ENCODE measurements at places on chromosomes 1 and 21.

GRCh38 chr1:117631359-117632160 lies 25.7 kb downstream of the TENT5C start:
- no peak for DNase-seq

DNA sequence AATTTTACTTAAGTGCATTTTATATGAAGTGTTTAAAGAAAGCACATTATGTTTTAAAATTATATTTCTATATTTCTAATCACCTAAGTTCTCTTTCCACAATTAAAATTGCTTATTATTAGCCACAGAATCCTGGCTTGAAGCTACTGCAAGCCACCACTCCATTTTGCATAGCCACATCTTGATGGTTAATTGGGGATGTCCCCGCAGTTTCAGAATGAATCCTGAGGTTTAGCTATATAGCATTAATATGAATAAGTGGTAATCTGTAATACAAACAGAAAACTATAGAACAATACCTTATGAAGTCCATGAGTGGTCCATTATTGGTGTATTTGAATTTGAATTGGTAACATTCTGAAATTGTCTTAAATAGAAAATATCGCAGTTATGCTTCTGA lies 11.6 kb upstream of the GOLPH3L start:
- no peak for DNase-seq

DNA sequence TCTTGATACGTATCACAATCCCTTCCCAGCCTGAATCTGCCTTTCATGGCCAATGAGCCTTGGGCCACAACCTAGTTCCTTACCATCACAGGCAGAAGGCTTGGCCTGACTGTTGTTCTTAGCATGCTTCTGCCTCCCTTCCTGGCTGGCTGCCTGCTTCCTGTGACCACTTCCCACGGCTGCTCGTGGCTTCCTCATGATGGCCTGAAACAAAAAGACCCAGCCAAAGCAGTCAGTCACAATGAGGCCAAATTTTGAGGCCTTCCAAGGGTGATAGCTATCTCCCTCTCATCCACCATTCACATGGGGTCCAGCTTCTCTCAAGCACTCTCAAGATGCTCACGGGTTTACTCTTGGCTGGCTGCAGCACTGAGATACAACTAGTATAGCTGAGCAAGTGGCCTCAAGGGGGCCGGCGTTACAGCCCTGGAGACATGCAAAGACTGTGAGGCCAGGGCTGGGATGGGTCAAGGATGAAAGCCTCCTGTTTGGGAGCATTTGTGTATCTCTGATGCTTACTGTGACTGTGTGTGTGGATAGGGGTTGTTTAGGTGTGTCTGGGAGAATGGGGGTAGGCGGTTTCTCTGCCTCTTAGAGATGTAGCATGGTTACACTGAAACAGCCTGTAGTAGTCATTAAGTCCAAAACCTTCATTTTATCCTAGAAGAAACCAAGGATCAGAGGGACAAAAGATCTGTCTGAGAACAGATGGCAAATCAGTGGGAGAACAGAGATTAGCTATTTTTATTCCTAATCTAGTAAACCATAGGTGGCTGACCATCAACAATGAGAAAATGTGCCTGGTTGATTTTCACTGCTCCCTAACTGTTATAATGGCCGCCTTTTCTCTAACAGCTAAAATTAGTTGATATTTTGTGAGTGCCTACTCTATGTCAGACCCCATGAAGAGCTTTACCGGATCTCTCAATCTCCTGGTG lies 5.4 kb upstream of the TOE1 start:
- no peak for DNase-seq

GRCh38 chr1:183331091-183331742 lies 87.0 kb downstream of the NMNAT2 start:
- DNase-seq, result no peak

DNA sequence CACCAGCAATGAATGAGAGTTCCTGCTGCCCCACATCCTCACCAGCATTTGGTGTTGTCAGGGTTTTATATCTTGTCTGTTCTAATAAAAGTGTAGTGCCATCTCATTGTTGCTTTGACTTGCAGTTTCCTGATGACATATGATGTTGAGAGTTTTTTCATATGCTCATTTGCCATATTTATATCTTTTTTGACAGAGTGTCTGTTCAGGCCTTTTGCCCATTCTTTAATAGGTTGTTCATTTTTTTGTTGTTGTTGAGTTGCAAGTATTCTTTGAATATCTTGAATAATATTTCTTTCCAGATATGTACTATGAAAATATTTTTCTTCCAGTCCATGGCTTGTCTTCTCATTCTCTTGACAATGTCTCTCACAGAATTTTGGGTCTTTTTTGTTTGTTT lies 111.7 kb upstream of the KCNJ15 start:
- no peak for DNase-seq

DNA sequence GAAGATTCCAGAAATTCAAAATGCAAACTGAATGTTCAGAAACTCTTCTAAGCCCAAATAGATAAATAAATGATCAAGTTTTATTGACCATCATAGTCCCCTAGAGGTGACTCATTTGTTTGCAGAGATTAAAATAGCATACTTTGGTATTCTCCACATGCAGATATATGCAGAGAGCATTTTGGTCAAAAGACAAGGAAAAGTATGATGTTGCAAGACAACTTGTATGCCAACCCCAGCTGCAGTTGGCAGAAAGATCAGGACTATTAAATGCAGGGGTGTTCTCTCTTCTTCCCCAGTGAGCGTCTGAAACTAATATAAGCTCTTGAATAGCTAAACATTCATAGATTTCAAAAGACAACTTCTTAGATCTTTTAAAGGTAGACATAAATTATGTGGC lies 404.9 kb downstream of the LTN1 start:
- no peak for DNase-seq

- no peak for DNase-seq
Observed at GRCh38 chr1:168634951-168635532, 58.6 kb downstream of the XCL1 start.

DNA sequence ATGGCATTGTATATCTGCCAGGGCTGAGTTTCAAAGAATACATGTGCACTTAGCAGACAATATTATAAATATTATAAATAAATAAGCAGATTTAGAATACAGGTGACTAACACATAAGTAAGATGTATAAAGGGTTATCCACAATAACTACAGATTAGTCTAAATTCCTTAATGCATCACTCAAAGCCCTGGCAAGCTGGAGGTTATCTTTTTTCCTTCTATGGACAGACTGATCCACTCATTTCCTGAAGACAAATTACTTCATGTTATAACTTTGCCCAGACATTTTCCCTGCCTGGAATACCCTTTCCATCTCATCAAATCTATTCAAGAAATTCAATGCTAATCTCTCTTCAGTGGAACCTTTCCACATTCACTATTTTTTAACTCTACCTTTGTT lies 38.8 kb downstream of the LUZP1 start:
- DNase-seq, result no peak

DNA sequence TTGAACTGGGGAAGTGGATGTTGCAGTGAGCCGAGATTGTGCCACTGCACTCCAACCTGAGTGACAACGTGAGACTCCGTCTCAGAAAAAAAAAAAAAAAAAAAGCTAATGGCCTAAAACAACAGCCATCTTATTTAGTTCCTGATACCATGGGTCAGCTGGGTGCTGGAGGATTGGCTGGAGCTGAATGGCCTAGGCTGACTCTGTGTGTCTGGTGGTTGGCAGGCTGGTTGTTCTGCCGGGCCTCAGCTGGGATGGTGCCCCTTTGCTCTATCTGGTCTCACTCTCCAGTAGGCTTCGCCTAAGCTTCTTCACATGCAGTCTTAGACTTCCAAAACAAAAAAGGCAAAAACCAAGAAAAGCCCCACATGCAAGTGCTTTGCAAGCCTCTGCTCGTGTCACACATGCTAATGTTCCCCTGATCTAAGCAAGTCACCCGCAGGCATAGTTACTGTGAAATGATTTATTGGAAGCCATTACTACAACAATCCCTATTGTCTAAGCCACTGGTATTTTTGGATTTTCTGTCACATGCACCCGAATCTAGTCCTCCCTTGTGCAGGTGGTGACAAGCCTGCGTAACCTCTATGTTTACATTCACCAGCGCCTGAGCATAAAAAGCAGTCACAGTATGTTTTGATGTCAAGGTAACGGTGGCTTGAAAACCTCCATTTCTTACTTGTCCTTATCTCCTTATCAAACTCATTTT lies 39.6 kb upstream of the KANK4 start:
- DNase-seq, result no peak

- no peak for DNase-seq
Observed at GRCh38 chr1:71465093-71465492, 384.3 kb upstream of the ZRANB2 start.

DNA sequence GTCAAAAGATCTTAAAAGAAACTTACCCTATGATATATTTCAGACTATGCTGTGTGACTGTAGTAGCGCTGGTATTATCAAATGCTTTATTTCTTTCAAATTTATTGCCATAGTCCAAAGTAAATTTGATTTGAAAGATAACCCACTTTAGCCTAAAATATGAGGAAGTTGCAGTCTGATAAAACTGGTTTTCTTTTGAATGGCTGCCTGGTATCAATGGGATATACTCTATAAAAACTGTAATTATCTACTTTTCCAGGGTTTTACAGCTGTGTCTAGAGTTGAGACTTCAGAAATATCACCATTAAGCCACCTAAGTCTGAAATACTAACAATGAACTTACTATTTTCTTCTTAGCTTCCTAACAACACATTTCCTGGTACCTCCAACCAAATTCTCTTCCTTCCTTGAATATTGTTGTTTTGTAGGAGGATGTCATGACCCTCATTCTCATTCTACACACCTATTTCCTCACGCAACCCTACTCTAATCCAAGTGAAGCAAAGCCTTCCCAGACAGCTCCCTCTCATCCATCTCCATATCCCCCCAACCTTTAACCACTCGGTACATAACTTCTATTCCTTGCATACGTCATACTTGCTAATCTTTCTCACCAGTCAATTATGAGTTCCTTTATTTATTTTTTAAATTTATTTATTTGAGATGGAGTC lies 17.0 kb downstream of the KDM5B start:
- no peak for DNase-seq

DNA sequence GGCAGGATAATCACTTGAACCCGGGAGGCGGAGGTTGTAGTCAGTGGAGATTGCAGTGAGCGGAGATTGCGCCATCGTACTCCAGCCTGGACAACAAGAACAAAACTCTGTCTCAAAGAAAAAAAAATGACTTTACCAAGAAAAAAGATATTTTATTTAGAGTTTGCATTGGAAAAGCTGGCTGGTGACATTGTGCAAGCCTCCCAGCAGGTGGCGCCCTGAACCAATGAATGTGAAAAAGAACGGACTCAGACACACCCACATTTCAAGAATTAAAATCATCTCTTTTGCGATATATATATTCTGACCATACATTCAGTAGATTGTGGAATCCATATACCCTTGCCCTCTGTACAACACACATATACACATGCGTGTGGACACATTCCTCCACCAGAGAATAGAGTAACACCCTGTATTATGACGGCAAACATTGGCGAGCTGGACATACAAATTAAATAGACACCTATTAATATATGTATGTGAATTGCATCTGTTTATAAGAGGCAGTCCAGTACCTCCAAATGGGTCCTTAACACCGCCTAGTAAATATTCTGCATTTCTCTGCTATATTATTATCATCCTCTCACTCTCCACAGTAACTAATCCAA lies 39.0 kb upstream of the CADM3 start:
- peak; percentile 47 for DNase-seq

GRCh38 chr1:91567583-91567982 lies 66.9 kb downstream of the CDC7 start:
- DNase-seq, result no peak

- no peak for DNase-seq
Observed at GRCh38 chr21:19999369-20000272, 998.6 kb upstream of the NCAM2 start.

GRCh38 chr1:173536223-173536622 lies 59.1 kb downstream of the PRDX6 start:
- DNase-seq, result no peak

- no peak for DNase-seq
Observed at GRCh38 chr21:16424331-16424751, 694.6 kb downstream of the USP25 start.

DNA sequence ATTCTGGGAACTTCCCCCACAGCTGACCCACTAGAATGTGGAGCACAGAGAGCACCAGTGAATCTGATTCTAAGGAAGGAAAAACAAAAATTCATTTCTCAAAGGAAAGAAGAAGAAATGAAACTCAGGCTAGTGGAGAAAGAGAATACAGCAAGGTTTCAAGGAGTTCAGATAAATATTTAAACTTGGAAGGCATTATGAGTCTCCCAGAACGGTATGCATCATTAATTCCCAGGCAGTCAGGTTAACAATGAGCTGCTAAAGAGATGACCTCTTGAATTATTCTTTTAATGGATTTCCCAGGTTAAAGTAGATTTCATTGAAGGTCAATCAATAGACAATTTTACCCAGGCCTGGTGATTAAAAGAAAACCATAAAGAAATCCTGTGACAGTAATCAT lies 103.6 kb upstream of the KAZN start:
- no peak for DNase-seq

GRCh38 chr1:246497331-246497915 lies 9.7 kb downstream of the SMYD3 start:
- no peak for DNase-seq

DNA sequence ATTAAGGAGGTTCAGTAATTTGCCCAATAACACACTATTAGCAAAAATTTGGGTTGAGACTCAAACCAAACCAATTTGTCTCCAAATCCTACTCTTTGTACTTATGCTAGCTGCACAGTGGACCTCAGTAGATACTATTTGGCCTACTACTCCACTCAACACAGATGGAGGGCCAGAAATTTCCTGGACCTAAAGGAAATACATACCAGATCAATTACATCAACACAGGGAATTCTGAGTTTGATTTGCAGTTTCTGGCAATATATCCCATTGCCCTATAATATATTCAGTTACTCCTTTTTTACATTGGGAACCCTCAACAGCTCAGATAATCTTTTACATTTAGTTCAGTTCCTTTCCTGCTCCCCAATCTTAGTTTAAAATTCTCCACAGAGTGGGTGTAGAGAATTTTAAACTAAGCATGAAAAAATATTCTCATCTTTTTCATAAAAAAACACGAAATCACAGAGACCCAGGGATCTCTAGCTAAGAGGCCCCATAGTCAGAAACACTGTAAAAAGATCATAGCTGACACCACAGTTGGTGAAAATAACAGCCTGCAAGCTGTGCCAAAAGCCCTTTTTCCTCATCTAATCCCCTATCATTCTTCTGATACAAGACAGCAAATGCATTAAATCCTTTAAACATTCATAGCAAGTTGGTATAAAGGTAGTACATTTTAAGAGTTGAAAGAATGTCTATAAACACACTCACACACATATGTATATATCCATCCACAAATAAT lies 317.7 kb upstream of the ESRRG start:
- no peak for DNase-seq

DNA sequence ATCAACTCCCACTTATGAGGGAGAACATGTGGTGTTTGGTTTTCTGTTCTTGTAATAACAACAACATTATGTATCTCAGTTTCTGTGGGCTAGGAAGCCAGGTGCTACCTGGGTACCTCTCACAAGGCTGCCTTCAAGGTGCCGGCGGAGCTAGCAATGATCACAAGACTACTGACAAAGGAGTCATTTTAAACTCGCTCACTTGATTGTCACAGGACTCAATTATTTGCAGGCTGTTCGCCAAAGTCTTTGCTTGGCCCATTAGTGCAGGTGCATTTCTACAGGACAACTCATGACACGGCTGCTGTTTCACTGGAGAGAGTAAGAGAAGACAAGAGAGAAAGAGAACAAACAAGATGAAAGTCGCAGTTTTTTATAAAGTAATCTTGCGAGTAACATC lies 1237.4 kb upstream of the TMPRSS15 start:
- no peak for DNase-seq
